NT2/D1 (cell line): ENCODE measurements at places on chromosomes 16 and 17.

- no peak for DNase-seq
These were observed 11.2 kb downstream of the SPNS3 start for GRCh38 chr17:4444782-4445473.

DNA sequence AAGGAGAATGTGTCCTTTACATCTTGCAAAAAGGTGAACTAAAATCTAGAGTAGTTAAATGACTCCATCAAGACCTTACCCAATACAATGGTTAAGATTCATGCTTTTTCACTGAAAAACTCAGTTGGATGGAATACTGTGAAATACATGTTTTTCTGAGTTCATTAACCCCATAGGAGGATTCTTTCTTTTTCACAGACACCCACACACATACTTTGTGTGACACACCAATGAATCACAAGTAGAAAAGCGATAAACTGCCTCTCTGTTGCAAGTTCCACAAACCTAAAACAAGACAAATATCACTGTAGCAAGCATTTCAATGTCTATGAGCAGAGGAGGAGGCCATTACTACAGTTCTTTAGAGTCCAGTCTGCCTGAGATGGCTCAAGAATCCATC is 258.8 kb upstream of the CDH5 start:
- no peak for DNase-seq

DNA sequence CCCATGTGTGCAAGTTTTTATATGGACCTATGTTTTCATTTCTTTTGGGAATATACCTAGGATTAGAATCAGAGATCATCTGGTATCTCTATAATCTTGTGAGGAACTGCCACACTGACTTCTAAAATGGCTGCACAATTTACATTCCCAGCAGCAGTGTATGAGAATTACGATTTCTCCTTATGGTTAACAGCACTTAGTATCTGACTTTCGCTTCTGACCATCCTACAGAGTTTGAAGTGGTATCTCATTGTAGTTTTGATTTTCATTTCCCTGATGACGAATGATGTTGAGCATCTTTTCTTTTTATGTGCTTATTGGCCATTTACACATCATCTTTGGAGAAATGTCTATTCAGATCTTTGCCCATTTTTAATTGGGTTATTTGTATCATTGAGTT is 10.0 kb downstream of the C16orf96 start:
- no peak for DNase-seq

DNA sequence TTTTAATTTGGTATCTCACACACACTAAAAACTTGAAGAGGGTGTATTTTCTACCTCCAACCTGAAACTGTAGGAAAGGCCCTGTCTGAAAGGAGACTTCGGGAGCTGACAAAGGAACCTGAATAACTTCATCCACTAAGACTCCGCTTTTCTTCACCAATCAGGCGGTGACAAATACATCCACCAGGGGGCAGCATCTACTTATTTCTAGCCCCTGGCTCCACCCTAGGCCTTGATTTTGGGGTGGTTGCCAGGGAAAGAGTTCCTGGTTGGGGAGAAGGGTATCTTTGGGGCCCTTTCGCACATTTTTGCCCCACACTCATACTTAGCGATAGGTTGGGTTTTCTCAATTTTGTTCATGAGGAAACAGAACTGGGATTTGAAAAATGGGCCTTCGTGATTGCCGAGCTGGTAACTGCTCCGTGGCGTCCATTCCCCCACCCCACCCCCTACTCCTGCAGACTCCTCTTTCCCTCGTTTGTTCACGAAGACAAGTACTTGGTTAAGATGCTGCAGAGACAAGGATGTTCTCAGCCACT is 4.8 kb upstream of the ARL4D start:
- peak; percentile 67 for DNase-seq

DNA sequence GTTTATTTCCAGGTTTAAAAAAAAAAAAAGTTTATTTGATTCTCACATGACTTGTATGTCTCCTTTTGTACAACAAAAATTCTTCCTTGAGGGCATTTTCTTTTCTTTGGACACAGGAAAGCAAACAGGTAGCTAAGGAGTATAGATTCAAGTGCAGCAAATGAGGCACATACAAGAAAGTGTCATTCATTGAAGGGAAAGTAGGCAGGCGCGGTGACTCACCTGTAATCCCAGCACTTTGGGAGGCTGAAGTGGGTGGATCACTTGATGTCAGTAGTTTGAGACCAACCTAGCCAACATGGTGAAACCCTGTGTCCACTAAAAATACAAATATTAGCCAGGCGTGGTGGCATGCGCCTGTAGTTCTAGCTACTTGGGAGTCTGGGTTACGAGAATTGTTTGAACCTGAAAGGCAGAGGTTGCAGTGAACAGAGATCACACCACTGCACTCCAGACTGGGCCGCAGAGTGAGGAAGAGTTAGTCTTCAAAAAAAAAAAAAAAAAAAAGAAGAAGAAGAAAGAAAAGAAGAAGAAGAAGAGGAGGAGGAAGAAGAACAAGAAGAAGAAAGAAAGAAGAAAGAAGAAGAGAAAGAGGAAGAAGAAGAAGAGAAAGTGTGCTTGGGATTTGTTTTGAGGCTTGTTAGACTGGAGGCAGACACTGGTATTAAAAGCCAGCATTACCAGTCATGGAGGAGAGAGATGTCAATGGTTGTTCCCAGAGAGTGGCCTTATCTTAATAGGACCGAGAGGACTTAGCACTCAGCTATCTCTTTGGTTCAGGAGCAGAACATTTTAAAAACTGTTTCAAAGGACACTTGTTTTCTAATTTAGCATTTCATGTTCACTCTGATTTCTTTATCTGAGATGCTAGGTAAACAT is 19.7 kb downstream of the GINS3 start:
- no peak for DNase-seq

DNA sequence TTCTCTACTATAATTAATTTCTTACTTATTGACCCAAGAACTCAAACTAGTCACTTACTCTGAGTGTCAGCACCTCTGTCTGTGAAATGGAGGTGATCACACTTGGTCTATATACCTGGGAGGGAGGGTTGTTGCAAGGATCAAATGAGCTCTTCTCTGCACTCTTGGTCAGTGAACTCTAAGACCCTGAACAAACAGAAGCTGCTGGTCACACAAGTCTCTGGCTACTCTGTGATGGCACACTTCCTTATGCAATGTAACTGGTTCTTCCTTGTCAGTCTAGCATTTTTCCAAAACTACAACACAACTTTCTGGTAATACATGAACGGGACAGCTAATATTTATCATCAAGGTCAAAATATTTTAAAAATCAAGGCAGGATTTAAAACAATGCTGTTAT is 40.7 kb downstream of the GNA13 start:
- no peak for DNase-seq

- no peak for DNase-seq
These were observed 87.8 kb downstream of the CYB561 start for GRCh38 chr17:63358111-63358839.

DNA sequence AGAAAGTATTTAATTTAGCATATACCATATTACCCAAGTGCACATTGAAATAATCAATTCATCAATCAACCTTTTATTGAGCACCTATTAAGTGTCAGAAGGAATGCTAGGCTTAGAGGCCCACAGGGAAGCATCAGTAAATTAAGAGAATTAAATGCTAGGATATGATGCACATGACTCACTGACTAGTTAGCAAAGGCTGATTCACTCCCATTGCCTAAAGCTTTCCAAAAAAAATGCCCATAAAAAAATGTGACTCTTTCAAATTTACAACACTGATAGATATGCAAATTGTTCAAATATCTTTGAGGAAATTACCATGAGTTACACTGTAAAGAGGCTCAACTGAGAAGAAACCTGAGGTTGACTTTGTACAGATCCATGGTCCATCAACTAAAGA is 883.3 kb downstream of the CDH11 start:
- no peak for DNase-seq

DNA sequence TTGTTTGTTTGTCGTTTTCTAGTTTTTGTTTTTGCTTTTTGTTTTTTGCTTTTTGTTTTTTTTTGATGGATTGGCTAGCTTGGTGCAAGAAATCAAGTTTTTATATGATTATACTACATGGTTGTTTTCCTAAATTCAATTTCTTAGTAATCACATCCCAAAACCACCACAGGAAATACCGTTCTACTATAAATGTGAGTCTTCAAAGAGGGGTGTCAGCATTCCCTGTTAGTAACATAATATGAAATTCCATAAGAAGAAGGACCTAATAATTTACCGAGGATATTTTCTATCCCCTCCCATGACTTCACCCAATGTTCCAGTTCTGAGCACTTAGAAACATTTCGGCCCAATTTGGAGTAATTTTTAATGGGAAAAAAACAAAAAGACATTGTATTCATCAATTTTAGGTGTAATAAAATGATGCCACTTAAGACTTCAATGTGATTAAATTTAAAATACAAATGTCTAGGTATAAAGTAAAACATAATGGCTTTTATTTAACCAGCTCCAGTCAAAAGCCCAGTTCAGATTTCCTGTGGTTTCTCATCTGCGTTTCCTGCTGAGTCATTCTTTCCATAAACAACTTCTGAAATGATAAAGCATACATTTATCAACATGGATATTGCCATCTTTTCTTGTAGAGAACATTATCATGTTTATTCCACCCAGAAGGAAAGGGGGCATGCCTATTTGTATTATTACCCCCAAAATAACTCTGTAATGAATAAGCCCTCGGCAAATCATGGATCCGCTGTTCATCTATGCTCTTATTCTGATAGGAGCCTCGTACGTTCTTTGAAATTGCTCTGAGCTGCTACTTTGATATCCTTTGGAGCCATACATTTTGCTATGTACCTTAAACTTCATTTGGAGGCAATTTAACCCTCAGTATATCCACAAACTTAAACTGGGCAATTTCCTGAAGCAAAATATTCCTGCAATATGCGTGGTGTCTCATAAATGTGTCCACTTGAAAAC is 28.1 kb downstream of the HSBP1 start:
- DNase-seq: no peak

DNA sequence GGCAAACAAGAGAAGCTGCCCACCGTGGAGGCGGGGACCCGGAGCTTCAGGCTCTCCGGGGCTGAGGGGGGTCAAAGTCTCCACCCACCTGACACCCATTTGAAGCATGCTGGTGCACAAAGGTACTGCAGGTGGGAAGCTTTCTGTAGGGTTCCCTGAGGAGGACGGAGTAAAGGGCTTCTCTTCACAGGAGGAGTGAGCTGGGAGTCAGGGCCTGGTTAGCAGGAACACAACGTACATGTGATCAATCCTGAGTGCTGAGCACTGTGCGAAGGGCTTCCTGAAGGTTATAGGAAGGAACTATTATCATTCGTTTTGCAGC is 252.9 kb upstream of the RPL38 start:
- no peak for DNase-seq

GRCh38 chr17:19000531-19001325 is 3.8 kb downstream of the FAM83G start:
- no peak for DNase-seq

DNA sequence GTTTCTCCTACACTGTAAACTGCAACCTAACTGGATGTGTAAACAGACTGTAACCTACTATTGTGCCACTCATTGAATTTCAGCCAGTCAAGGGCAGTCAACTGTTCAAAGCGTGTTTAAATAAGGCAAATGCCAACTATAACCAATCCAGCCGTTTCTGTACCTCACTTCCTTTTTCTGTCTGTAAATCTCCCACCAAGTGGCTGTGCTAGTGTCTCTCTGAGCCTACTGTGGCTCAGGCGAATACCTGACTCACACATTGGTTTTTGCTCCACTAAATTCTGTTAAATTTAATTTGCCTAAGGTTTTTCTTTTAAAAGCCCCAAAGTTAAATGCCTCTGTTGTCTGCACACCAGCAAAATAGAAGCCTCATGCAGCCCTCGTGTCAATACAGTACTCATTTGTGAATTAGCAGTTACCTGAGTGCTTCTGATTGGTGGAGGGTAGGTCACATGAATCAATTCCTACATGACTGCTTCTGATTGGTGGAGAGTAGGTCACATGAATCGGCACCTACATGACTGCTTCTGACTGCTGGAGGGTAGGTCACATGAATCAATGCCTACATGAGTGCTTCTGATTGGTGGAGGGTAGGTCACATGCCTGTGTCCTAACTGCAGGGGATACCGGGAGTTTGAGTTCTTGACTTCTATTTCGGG is 31.1 kb upstream of the CCR7 start:
- no peak for DNase-seq

- DNase-seq: no peak
These were observed 62.5 kb downstream of the N4BP1 start for GRCh38 chr16:48547530-48547929.

DNA sequence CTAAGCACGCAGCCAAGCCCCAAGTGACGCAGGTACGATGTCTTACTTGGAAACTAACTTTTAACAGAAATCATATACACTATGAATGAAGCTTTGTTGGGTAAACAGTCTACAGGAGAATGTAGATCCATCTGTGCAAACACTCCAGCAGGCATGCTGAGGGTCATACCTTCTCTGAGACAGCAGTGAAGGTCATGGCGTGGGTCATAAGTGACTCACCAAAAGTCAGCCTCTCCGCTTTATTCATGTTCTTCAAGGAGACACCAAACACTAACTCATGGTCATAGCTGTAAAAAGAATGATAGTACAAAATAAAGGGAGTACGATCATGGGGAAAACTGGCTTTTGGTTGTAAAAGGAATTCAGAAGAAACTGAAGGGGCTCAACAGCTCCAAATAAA is 20.6 kb downstream of the BLMH start:
- DNase-seq: no peak

DNA sequence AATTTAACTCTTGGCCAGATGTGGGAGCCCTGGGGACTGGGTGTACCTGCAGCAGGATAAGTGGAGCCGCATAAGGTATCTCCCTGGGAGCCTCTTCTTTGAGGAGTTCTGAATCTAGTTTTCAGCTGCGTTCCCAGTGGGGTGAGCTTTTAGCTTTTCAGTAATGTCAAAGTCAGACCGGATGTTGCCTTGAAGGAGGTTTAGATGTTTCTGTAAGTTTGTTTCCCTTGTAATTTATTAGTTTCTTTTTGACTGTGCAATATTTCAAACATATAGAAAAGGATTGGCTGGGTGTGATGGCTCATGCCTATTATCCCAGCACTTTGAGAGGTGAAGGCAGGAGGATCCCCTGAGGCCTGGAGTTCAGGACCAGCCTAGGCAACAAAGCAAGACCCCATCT is 98.6 kb upstream of the EEF2KMT start:
- DNase-seq: no peak

GRCh38 chr17:80646328-80646727 is 101.7 kb downstream of the RPTOR start:
- no peak for DNase-seq

- no peak for DNase-seq
These were observed 27.7 kb upstream of the CLEC18B start for GRCh38 chr16:74448990-74449389.

- DNase-seq: no peak
These were observed 165.1 kb downstream of the HS3ST2 start for GRCh38 chr16:22979038-22979437.
